ENCODE measurements at places on chromosomes 12 and 14.

DNA sequence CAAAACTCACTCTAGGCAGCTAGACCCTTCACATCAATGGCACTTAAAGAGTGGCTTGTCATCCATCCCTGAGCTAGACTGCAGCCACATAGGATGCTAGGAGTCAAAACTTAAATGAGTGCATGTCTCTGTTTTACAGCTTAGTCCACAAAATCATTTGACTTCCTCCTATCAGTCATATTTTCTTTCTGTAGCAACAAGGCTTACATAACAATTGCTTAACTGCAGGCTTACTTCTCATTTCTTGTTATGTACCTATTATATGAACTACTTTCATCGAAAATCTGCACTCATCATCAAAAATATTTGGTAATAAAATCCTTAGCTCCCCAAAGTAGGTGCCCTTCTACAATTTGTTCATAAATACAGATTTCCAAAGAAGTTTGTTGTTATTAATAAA is 30.1 kb downstream of the CLEC1A start:
- no peak for DNase-seq

GRCh38 chr14:26597589-26598080 is at the start of gene NOVA1:
NOVA1 (minus strand) TSS chr14:26598033; CDS start chr14:26597436, 597 bp downstream.
- peak; percentile 30 for DNase-seq

- DNase-seq = no peak
Observed at GRCh38 chr12:30719060-30719459, 23.4 kb upstream of the IPO8 start.

- peak; percentile 66 for DNase-seq
Observed at GRCh38 chr12:120761519-120761934, 35.9 kb downstream of the ACADS start.

DNA sequence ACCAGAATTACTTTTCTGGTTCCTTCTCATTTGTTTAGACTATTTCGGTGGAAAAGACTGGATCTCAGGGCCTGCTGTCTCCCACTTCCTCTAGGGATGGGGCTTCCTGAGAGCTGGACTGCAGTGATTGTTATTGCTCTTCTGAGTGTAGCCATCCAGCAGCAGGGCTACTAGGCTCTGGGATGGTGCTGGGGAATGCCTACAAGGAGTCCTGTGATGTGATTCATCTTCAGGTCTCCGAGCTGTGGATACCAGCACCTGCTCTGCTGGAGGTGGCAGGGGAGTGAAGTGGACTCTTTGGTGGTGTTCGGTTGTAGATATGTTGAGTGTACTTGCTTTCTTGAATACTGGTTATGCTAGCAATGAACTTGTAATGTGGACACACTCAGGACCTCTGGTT is 42.7 kb downstream of the AEBP2 start:
- no peak for DNase-seq

- no peak for DNase-seq
Observed at GRCh38 chr12:105107171-105107493, 399 bp upstream of the WASHC4 start.

DNA sequence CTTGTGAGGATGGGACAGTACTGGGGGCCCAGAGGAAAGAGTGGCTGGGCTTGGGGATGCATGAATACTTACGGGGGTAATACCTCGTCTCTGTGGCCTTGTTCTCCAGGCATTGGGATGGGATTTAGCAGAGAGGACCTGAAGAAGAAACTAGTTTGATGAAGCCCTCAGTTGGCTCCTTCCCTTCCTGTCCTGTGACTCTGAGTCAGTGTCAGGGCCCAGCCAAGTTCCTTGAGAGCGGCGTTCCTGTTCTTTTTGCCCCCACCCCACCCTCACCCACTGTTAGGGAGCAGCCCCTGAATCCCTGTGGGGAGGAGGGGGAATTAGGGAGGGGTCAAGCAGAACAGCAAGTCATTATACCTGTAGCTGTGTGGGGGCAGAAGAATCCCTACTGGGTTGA is 5.2 kb upstream of the LRP1-AS start:
- DNase-seq = no peak

DNA sequence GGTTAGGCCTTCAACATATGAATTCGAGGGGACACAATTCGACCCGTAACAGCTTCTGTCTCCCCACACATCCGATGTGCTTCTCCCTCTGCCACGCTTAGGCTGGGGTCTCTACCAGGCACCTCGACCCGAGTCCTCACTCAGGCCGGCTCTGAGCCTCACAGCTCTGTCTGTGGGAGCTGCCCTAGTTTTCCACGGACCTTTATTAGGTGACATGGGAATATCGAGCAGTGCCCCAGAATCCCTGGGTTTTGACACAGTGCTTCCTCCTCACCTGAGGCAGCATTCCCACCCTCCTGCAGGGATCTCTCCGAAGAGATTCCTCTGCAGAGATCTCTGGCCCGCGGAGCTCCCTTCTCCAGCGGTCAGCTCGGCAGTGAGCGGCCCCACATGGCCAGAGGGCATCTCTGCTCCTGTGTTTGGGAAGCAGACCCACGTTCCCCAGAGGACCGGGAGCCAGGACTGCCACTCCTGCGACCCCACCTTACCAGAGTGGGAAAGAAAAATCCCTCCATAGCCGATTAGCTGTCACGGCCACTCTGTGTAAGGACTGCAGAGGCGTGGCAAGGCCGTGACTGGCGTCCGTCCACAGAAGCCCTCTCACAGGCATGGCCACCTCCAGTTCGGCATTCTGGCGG is 21.2 kb downstream of the ZBTB42 start:
- no peak for DNase-seq

DNA sequence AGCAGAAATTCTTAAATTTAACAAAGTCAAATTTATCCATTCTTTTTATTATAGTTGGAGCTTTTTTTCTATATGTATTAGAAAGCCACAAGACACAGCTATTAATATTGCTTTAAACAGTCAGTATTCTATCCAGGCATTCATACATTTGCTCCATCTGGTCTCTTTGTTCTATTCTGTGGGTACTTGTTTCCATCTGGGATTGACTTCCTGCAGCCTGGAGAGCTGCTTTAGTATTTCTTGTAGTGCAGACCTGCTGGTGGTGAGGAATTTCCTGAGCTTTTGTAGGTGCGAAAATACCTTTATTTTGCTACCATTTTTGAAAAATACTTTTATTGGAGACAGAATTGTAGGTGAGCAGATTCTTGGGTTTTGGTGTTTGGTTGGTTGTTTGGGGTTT is 29.0 kb downstream of the CCDC60 start:
- no peak for DNase-seq

GRCh38 chr12:45938566-45938965 is 51.8 kb downstream of the SCAF11 start:
- DNase-seq = no peak

GRCh38 chr14:56059054-56059453 is 59.2 kb upstream of the PELI2 start:
- DNase-seq = no peak

GRCh38 chr12:60195483-60195882 is 599.7 kb downstream of the SLC16A7 start:
- DNase-seq = no peak

DNA sequence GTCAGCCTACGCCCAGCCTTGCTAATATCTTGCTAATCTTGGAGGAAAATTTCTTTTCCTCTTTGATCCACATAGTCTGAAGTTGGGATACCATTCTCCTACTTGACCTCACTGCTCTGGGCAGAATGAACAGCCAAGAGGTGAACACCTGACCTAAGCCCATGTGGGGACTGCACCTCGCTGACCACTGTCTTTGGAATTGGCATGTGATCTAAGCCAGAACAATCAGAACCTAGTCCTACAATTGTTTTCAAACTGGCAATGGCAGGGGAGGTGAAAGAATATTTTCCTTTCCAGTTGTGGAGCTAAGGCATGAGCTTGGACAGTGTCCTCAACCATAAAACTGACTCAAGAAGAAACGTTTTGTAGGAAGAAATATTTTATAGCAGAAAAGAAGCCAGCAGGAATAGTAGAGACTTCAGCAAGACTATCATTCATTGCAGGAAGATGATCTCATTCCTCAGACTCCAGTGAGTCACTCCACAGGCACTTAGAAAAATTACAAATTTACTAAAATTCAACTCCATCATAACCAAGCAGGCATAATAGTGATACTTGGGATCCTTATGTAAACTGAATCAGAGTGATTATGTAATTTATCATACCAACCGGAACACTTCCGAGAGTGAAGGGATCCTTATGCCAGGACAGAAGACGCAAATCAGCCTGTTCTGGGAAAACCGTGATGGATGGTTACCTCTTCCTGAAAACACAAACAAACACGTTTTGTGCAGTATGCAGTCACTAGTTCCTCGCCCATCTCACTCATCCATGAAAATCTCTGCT is 14.7 kb downstream of the PTPRO start:
- no peak for DNase-seq

DNA sequence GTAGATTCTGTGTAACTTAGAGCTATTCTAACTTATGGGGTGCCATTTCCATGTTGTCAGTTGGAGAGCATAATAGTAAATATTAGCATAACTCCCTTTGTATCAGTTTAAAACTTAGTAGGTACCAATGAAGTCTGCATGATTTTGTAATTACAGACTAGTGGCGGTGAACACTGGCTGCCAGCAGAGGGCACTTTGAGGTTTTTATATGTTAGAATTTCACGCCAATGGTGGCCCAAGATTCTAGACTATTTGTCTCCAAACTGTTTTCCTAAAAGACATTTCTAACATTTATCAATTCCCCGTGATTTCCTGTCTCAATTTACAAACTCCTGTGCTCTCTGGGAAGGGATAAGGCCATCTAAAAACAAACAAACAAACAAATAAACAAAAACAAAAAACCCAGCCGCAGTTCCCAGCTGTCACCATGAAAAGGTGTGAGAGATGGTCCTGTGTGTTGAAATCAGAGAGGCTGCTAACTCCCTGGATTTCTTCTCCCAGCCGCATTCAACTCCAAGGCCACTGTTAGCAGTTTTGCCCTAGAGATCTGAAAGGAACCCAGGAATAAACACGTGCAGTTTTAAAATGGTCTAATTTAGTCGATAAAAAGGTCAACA is 57.6 kb downstream of the BRMS1L start:
- peak; percentile 35 for DNase-seq

- DNase-seq = no peak
Observed at GRCh38 chr12:117968151-117968789, 520 bp downstream of the KSR2 start.

DNA sequence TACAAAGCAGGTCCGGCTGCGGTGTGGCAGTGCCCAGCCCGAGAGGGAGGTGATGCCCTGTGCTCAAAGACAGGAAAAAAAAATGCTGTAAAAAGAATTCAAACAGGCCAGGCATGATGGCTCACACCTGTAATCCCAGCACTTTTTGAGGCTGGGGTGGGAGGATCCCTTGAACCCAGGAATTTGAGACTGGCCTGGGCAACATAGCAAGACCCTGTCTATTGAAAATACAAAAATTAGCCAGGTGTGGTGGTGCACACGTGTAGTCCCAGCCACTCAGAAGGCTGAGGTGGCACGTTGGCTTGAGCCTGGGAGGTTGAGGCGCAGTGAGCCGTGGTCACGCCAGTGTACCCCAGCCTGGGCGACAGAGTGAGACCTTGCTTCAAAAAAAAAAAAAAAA is 26.4 kb downstream of the DNAH10 start:
- no peak for DNase-seq

GRCh38 chr12:24795699-24796347 is 153.1 kb downstream of the BCAT1 start:
- DNase-seq = no peak

DNA sequence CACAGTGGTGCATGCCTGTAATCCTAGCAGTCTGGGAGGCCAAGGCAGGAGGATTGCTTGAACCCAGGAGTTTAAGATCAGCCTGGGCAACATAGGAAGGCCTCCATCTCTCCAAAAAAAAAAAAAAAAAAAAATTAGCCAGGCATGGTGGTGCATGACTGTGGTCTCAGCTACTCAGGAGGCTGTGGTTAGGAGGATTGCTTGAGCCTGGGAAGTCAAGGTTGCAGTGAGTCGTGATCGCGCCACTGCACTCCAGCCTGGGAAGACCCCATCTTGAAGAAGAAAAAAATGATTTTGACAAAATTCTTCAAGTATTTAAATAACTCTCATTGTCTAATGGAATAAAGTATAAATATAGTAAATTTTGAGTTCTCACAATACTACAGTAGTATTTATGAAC is 219.2 kb upstream of the SSTR1 start:
- DNase-seq = no peak

DNA sequence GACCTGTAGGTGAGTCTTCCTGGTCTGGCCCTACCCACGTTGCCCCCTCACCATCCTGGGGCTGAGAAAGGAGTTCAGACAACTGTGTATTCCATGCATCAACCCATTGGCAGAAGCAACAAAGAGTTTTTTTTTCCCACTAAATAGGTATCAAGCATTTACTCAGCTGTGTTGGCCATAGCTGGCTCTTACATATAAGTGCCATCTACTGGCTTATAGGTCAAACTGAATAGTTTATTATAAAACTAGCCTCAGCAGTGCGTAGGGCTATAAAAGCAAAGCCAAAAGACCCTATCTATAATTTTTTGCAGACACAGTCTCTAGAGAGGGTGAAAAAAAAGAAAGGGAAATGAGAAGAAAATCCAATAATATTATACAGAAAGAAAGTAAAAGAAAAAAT is 765.2 kb upstream of the MGAT4C start:
- no peak for DNase-seq

DNA sequence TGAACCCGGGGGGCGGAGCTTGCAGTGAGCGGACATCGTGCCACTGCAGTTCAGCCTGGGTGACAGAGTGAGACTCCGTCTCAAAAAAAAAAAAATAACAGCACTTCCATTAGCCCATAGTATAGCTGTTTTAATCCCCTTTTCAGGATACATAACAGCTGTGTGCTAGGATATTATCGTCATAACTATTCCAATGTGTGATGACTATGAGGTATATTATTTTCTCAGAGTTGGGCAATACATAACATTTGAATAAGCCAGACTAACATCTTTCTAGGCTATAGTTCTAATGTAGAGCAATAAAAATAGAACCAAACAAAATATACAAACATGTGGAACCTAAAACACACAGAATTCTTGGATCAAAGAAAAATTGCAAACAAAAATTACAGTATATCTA is 57.1 kb downstream of the MARK3 start:
- no peak for DNase-seq

DNA sequence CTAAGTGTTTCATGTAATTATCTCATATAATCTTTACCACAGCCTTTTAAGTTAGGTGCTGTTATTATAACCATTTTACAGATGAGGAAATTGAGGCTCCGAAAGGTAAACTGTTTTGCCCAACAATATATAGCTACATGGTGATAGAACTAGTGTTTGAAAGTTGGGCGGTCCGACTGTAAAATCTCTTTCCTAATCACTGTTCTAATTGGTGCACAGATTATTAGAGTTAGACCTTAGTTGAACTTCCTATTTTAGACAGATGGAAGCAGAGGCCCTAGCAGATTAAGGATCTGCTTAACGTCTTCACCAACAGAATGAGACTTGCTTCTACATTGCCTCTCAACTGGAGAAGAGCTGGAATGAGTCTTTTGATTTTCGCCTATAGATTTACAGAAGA is 30.0 kb upstream of the DUSP6 start:
- DNase-seq = no peak

DNA sequence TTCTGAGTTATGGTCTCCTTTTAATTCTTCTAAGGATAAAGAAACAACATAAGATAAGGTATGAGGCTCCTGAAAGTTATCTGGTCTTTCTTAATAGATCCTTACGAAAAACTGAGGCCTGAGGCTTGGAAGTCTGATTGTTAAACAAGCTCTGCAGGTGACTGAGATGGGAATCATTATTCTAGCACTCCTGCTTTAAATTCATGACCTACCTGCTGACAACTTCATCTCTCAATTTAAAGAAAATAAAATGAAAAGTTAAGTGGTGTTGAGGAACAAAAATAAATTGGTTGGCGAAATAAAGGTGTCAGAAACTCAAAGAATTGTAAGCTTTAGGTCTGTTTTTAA is 80.1 kb downstream of the FAR2 start:
- DNase-seq = no peak
